ENCODE measurements at places on chromosomes 13 and 19. TPM values are rescaled to one million over a fixed set of nuclear protein-coding genes. Genes with fewer than 3 reads are reported as not detected.

DNA sequence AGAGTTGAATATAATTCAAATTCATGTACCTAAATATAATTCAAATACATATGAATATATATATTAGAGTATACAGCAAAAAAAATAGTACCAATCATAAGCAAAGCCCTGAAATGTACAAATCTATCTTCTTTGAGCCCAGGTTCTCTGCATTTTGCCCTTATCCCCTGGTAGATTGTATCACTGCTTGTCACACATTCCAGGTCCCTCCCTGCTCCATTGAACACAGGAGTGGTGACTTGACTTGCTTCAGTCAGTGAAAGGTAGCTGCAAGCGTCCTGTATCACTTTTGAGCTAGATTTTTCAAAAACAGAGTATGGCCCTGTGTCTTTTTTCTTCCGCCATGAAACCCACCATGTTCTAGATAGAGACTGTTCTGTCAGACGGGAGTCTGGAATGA, 369.4 kb downstream of the LIG4 start:
- no peak overlapping the region for H3K4me3 ChIP-seq
- no peak overlapping the region for H3K27ac ChIP-seq
- no peaks in the 10 kb centered on the region for H3K27me3 ChIP-seq
- H3K36me3 ChIP-seq: no peaks in the 10 kb centered on the region
- H3K4me1 ChIP-seq: no peaks in the 10 kb centered on the region

- no peaks in the 10 kb centered on the region for H3K4me1 ChIP-seq
- H3K36me3 ChIP-seq: no peaks in the 10 kb centered on the region
- H3K27ac ChIP-seq: no peak overlapping the region
- H3K4me3 ChIP-seq: no peak overlapping the region
- no peak for DNase-seq
- no peaks in the 10 kb centered on the region for H3K27me3 ChIP-seq
Measured at GRCh38 chr19:8259922-8260247, 48.3 kb downstream of the CD320 start.

Gene PIN1
- 45.5 TPM for total RNA-seq

DNA sequence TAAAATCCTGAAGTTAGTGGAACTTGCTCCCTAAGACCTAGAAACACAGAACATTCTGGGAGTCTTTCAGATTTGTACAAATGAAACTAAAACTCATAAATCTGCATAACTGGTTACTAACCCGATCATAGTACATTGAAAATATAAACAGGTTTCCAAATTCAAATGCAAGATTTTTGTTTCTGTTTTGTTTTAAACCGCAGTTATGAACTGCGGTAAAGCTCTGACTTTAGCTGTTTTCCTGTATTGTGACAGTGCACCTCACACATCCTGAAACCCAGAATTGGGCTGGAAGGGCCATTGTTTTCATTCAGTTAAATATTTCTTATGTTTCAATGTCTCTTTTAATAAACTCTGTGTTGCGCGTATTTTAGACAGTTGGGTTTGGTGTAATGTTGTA, 204.7 kb downstream of the SHISA2 start:
- no peaks in the 10 kb centered on the region for H3K27me3 ChIP-seq
- no peak overlapping the region for H3K4me3 ChIP-seq
- no peaks in the 10 kb centered on the region for H3K4me1 ChIP-seq

All from aorta (tissue), 5 donors.